ENCODE measurements at places on chromosomes 2 and 18.

GRCh38 chr2:85502720-85503119, 36.2 kb upstream of the MAT2A start:
- DNase-seq: no peak

DNA sequence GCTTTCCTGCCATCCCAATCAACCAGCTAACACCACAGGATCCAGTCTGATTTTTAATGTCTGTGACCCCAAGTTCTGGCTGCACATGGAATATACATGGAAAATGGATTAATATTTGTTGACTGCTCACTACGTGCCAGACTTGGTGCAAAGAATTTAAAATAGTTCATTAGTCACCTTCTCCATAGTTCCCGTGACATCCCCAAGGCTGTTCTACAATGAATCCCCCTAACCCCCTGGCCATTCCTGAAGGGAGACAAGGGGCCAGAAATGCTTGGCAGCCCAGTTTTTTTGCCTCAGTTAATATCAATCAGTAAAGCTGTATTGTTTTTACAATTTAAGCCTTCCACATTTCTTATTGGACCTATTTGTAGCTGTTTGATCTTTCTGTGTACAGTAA, 71.0 kb upstream of the ST3GAL5 start:
- DNase-seq: no peak

DNA sequence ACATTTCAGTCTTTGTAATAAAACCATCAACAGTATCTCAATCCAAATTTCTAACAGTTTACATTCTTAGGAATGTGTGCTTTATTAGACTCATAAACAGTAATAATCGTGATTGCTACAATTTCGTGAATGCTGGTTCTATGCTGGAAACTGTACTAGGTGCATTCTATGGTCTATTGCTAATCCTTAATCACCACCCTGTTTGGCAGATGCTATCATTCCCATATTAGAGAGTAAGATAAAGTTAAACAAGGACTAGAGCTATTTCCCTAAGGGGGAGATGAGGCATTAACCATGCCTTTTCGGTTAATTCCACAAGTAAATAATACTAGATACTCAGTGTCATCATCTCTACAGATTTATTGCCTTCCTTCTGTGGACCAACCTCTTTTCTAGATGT, 244.0 kb downstream of the PAX3 start:
- no peak for DNase-seq

DNA sequence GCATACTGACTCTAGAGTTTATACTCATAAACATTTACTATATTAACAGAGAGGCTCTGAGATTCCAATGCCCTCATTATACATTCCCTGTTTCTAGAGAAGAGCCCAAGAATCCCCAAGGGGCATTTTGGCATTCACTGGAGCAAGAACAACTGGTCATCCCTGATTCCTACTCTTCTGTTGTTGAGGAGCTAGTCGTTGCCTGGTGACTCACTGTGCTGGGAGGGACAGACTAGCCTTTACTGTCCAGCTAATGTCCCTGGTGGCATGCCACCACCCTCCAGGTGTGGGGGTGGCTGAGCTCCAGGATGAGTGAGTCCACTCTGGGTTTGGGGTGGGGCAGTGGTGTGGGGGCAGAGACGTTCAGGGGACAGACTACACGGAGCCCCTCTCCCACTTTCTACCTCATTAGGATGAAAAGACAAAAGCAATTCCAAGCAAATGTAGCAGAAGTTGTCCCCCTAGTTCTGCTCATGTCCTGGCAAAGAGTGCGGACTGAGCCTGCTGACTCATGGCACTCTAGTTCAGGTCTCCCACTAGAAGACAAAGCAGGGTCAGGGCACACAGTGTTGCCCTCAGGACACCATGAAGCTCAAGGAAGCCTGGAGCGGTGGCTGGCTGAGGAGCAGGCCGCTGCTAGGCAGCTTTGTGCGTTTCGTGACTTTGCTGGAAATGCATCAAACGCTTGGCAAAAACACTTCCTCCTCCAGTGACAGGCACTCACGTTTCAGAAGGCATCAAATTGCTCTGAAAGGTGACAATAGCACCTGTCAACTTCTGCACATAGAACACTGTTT, 49.4 kb downstream of the RHOB start:
- DNase-seq: no peak

DNA sequence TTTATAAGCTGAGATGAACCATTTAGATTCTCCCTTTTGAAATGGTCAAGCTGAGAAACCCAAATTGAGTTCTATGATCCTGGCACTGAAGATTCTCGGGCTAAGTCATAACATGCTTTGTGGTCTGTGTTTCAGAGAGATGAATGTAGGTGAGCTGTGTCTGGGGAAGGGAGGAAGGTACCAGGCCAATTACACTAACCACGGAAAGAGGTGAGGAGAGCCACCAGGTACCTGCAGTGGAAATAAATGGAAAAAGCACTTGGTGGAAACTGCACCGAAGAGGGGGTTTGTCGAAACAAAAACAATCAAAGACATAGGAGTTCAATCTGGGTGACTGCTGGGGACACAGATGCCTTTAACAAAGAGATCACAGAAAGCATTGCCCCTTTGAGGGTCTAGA, 963 bp upstream of the MRPL44 start:
- DNase-seq: no peak

DNA sequence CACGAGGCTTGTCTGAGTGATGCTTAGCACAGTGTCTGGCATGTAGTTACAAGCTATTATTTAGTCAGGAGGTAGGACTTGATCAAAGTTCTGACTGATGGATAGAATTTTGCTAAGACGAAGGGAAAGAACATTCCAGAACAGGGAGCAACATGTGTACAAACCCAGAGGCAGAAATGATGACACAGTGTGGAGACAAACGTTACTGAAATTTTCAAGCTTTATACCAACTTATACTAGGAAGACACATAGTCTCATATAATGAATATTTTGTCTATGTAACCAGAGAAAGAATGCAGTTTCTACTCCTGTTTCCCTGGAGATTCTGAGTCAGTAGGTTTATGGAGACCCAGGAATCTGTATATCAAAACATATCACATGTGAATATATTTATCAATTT, 123.4 kb downstream of the FAM124B start:
- DNase-seq: no peak

GRCh38 chr2:23630961-23631360, 246.0 kb downstream of the KLHL29 start:
- no peak for DNase-seq

GRCh38 chr18:79982736-79983135, 5.6 kb downstream of the TXNL4A start:
- DNase-seq: no peak

DNA sequence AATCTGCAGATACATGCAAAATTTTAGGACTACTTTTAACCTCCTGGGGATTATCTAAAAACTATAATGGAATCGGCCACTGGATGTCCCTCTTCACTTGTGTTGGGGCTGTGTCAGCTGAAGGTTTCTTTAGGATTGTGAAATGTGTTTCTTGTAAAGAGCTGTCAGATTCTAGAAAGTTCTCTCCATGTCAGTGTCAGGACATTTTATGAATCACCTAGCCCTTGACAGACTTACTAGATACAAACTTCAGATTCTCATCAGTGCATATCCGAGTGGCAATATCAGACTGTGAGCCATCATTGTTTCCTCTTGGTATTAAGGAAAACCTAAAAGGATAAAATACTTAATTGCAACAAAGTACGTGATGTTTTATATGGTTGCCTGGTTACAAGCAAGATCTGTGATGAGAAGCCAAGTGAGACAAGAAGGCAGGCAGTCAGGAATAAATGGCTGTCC, 107.3 kb downstream of the CPS1 start:
- no peak for DNase-seq

GRCh38 chr18:5175378-5175777, 21.7 kb downstream of the AKAIN1 start:
- no peak for DNase-seq

- peak; percentile 68 for DNase-seq
Observed at GRCh38 chr2:173750353-173750801, 214.8 kb downstream of the SP3 start.

DNA sequence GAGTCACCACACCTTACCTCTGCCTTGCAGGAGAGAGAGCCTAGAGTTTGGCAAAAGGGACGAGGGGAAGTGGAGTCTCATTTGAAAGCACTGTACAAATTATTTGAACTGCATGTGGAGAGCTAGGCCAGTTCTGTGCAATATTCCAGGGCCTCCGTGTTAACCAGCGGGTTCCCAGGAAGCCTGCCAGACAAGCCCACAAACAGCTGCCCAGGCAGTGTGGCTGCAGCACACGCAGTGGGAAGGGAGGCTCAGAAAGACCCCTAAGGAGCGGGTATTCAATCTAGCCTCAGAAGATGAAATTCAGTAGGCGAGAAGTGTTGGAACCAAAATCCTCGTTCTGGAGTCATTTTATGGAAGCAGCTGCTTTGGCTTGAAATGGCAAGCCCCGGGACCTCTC, 30.7 kb downstream of the CNGA3 start:
- peak; percentile 36 for DNase-seq

DNA sequence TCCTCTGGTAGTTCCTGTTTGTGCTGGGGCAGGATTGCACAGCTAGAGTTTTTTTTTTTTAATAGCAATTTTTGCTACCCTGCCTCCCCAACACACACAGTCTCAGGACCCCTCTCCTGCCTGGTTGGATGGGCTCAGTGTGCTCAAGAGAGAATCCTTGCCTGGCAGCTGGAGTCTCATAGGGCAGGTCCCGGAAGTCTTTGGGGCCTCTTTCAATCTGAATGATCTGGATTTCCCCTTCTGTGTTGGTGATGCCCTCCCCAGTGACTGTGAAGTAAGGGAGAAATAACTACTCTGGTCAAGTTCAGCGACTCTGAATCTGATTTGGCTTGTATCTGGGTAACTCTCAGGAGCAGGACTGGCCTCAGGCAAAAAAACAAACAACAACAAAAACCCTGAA, 220.6 kb upstream of the LRRTM1 start:
- no peak for DNase-seq

GRCh38 chr2:16104949-16105668, 164.8 kb downstream of the MYCN start:
- DNase-seq: no peak

- DNase-seq: peak; percentile 57
Observed at GRCh38 chr2:239274391-239275043, 126.3 kb downstream of the HDAC4 start.

DNA sequence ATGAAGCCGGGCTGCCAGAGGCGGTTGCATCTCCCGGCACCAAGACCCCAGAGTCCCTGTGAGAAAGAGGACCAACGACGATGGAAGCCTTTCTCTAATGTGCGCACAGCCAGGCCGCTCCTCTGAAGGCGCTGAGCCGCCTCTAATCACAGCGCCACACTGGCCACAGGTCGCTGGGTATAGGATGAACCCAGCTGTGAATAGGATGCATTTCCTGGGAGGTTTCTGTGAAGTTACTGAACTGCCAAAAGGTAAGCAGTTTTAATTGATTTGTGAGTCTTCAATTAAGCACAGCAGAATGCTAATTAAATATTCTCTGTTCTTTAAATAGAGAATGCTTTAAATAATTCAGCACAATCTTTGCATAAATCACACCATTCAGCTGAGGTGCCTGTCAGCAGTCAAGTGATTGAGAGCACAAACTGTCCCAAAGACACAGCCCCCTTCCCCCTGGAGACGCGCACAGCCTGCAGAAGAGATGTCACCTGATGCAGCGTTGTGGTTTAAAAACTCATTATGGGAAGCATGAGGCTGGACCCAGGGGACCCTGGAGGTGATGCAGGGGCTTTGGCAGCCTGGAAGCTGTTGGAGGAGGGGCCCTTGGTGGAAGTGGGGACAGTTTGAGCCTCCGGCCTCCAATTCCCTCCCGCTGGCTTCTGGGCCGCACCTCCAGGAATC, 98.1 kb downstream of the RTP5 start:
- DNase-seq: no peak

All from ecto neural progenitor cell (in vitro differentiated cells).